ENCODE measurements at places on chromosomes 1 and 21. TPM values are rescaled to one million over a fixed set of nuclear protein-coding genes. Genes with fewer than 3 reads are reported as not detected.

LRRIQ3 gene
- total RNA-seq: 0.36 TPM

OR2T6 gene
- not detected for total RNA-seq

ARTN gene
- total RNA-seq: 4.9 TPM

CTTNBP2NL gene
- total RNA-seq: 59.2 TPM

MYOG gene
- not detected for total RNA-seq

DNA sequence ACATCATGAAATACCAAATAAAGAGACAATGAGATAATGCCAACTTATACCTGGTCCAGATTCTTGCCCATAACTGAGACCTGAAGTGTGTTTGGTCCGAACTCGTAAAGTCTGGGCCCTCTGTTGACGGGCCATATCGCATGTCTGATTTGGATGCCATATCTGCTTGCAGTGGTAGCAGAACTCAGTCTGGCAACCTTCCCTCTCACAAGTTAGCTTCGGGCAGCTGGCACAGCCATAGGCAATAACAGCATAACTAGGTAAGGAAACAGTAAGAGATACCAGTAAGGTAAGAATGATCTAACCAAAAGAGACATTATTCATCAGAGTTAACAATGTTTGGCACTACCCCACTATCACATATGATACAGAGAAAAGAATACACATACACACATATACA, 15.1 kb downstream of the RNF19B start:
- no peak for DNase-seq

- DNase-seq: no peak
These were observed 10.0 kb downstream of the GJA8 start for GRCh38 chr1:147912553-147912952.

DNA sequence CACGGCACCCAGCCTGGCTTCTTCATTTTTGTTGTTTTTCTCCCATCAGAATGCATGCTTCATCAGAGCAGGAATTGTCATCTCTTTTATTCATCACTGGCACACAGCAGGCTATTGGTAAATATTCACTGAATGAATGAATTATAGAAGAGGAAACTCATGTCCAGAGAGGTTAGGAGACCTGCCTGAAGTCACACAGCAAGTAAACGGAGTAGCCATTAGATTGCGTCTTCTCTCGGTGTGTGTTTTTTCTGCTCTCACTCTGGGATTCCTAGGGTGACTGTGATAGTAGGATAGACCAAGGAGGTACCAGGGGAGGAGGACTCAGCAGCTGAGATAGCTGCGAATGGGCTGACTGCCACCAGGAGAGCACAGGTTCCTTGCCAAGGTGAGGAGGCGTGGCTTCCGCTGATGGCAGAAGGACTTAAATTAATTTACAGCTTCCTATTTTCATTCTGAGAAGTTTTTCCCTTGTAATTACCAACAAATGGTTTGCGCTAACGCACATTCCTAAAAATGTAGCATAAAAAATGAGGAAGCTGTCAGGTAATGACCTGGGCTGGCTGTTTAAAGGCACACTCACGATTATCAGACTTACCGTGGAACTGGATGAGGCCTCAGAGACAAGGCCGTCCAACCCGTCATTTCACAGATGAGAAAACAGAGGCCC, 4.5 kb upstream of the NCMAP start:
- DNase-seq: no peak

GRCh38 chr1:228876187-228876586, 140.9 kb downstream of the RHOU start:
- DNase-seq: no peak

DNA sequence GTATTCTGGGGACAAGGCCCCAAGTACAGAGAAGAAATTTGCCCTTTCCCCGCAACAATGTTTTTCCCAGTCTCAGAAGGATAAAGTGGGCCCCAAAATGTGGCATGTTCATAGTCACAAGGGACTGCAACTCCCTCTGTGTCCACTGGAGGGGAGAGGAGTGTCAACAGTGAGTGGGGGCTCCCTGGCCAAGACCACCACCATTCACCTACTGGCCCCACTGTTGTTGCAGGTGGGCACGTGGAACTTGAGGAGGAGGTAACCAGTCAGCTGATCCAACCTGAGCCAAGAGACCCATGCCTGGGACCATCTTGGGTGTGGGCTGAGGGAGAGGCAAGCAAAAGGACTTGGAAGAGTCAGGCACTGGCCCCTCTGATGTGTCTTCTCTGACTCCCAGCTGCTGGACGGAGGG, 777 bp downstream of the NUDT17 start:
- no peak for DNase-seq

GRCh38 chr1:55041613-55042012, 2.3 kb downstream of the PCSK9 start:
- no peak for DNase-seq

DNA sequence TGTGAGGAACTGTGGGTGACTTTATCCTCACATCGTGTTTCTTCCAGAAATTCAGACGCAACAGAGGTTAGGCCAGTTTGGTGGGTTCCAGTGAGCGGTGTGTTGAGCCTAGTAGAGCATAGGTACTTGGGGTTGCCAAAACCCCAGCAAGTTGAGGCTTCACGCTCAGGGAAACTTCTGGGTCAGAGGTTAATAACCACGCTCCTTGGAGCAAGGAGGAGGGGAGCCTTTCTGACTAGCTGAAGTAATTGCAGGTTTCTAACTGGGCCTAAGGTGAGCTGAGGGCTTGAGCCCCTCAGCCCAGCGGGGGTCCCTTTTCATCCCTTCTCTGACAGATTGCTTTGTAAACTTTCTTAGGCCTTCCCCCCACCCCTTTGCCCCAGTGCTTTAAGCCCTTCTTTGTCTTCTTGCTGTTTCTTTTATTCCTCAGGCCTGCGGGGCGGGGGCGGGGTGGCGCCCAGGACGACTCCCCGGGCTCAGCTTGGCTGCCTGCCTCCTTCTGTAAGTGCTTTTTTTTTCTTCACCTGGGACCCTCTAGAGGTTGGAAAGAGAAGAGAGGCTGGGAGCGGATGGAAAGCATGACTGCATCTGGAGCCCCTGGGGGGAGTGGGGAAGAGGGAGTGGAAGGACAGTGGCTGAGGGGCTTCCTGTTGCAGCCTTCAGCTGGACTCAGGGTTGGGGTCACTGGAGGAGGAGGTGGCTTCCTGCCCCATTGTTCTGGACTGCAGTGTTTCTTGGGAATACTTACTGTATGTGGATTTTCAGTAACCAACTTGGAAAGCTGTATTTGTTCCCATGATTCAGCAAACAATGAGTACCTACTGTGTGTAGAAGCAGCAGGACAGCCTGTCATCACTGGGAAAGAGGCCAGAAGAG, 1.3 kb upstream of the ZNF436 start:
- DNase-seq: no peak

DNA sequence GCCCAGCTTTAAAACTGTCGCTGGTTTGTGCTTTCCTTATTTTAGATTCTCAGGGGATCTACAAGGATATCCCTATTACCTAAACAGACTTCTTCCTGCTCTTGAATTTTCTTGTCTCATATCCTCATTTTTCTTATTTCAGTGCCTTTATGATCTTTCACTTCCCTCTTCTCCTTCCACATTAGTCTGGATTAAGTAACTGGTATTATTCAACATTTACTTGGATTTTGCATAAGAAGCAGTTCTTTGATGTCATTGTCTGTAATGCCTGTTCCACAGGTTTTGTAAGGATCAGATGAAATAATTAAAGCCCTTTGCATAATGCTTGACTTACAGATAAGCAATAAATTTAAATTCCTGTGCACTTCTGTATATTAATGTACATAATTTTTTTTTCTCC, 26.5 kb downstream of the CXADR start:
- DNase-seq: no peak

GRCh38 chr1:51535006-51535592, 16.0 kb upstream of the EPS15 start:
- DNase-seq: no peak

GRCh38 chr21:44523567-44524413, 16.2 kb downstream of the KRTAP10-1 start:
- DNase-seq: no peak

GRCh38 chr1:243924588-243925349, 74.7 kb upstream of the AKT3 start:
- no peak for DNase-seq

- peak; percentile 44 for DNase-seq
These were observed 84.1 kb upstream of the COX20 start for GRCh38 chr1:244751271-244751895.

DNA sequence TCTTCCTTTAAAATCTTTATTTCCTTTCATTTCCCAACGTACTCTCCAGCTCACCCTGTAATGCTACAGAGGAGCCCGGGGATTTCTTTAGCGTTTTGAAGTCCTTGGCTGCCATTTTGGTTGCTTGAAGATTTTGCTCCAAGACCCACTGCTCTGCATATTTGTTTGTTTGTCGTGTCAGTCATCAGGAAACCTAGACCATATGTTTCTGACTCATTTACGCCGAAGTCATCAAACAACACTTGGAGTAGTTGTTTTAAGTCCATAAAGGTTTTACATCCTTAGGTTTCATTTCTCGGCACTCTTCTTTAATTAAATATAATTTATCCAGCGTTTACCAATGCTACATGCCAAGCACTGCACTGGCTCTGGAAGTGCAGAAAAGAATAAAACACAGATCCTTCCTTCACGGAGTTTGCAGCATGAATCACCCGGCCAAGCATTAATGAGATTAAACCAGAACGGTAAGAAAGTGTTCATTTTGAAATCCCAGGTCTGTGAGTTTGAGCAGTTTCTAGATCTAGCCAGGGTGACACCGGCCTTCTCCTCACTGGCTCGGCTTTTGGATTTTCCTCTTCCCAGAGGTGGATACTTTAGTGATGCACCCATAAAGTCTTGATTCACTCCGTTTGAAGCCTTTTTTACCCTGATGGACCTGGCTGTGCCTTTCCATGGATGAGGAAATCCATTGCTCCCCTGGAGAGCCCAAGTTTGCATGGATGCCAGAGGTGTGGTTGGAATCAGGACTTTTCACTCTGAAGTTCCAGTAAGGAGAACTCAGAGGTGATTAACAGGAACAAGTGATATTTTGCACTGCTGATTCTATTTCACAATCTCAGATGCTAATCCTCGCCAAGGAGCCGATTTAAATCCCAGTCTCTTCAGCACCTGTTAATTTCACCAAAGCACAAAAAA, 109.3 kb downstream of the KAZN start:
- DNase-seq: no peak

Data from aorta (tissue), 5 donors.